ENCODE measurements at places on chromosomes 7 and 10. TPM values are rescaled to one million over a fixed set of nuclear protein-coding genes. Genes with fewer than 3 reads are reported as not detected.

The COG5 gene
- 6.6 TPM for polyA plus RNA-seq

The PLPP4 gene
- polyA plus RNA-seq = 0.07 TPM

The HERPUD2 gene
- polyA plus RNA-seq = 9.6 TPM

The SPDYE5 gene
- polyA plus RNA-seq = 0.09 TPM

The GOLGA7B gene
- 18.7 TPM for polyA plus RNA-seq

The OIT3 gene
- polyA plus RNA-seq = 0.05 TPM

The NPC1L1 gene
- 3.4 TPM for polyA plus RNA-seq
